CD4-positive, alpha-beta T cell treated with Interleukin-2 at 100 ng/mL for 4 hours (primary cell): ENCODE measurements at places on chromosomes 16 and 17.

DNA sequence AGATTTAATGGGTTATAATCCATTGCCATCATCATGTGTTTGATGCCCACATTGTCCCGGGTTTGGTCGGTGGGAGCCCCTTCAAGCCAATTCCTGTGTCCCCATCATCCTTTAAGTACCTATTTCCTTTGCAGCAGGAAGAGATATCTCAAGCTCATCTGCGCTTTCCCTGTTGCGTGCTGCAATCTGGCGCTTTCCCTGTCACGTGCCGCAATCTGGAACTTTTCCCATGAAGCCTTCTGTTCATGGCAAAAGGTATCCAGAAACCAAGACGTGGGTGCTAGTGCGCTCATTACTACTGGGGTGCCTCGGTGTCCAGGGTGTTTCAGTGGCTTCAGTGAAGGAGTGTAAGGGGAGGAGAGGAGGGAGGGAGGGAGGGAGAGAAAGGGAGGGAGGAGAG is 174.6 kb upstream of the ZNF469 start:
- no peak for DNase-seq

DNA sequence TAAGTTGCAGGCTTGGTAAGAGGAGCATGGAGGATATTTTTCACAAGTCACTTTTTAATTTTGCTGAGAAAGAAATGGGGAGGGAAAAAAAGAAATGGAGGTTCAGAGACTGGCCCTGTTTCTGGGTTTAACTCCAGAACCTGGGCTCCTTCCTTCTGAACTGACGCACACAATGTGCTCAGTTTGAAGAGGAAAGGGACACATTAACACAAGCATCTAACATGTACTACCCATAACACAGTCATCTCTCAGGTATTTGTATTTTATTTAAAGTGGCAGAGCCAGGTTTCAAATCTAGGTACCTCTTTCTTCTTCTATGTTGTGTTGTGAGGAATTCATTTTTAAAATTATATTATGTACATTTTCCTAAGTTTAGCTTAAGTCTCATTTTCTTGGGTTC is 5.3 kb upstream of the TMEM100 start:
- DNase-seq = no peak

DNA sequence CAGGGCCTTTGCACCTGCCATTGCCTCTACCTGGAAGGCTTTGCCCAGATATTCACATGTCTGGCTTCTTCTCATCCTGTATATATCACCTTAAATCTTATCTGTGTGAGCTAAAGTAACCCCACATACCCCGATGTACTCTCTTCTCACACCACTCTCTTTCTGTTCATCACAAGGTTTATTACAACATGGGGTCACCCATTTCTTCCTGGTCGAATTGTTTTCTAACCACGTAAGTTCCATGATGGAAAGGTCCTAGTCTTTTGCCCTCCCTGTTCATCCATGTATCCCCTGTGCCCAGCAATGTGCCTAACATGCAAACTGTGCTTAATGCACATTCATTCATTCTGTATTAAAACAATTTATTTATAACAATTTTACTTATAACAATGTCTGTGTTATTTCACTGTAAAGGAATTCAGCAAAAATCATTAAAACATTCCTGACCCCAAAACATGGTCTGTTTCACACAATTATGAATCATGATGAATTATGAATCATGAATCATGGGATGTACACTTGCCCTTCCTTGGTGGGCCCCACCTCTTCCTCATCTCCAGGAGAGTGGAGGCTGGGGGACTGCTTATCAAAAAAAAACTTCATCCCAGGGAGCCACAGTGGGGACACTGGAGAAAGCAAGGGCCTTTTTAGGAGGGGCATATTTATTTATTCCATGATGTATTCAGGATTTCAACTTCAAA is 336.4 kb downstream of the GRIN2A start:
- DNase-seq = no peak

GRCh38 chr16:54070789-54071343 is 215.7 kb downstream of the IRX3 start:
- DNase-seq = no peak

DNA sequence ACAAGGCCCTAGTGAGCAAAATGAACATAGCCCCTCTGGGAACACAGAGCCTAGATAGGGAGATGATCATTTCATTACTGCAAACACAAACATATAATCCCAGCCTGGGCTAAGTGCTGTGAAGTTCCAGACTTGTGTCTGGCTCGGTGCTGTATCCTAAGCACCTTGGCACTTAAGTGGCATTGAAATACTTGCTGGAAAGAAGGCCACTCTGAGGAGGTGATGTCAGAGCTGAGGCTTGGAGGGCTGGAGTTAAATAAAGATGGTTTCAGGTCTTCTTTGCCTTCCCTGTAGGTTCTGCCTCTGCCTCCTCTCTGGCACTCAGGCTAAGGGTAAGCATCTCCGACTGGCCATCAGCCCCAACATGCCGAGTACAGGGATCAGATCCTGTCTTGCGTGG is 2.4 kb upstream of the CACNA1G start:
- no peak for DNase-seq

GRCh38 chr16:58020628-58021521 is 4.7 kb upstream of the MMP15 start:
- DNase-seq = peak; percentile 74

DNA sequence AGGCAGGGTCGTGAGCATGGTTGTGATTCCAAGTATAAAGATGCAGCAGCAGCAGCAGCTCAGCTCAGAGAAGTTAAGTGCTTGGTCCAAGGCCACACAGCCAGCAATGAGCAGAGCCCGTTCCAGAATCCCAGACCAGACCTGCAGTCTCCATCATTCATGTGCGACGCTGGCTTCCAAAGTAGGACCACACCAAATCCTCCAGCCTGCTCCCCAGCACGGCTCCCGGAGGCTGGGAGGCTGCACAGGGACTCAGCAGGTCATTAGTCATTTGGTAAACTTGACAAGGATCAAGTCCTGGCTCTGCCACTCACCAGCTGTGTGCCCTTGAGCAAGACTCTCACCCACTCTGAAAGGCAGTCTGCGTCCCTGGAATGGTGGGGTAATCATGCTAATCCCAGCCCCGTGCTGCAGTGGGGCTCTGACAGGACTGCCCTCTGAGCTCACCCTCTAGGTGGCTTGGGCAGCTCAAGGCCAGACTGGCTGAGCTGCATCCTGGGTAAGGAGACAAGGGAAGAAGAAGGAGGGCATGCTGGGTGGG is 95.1 kb upstream of the TMEM132E start:
- no peak for DNase-seq

- DNase-seq = no peak
These were observed 81.0 kb upstream of the MYOCD start for GRCh38 chr17:12584727-12585126.

GRCh38 chr16:64172652-64173051 is 949.2 kb downstream of the CDH11 start:
- no peak for DNase-seq

GRCh38 chr17:81397314-81398175 is 2.3 kb downstream of the BAHCC1 start:
- DNase-seq = no peak

- no peak for DNase-seq
These were observed 242.1 kb upstream of the DYNLRB2 start for GRCh38 chr16:80298676-80299075.

GRCh38 chr17:57493171-57493570 is 236.8 kb downstream of the MSI2 start:
- no peak for DNase-seq

DNA sequence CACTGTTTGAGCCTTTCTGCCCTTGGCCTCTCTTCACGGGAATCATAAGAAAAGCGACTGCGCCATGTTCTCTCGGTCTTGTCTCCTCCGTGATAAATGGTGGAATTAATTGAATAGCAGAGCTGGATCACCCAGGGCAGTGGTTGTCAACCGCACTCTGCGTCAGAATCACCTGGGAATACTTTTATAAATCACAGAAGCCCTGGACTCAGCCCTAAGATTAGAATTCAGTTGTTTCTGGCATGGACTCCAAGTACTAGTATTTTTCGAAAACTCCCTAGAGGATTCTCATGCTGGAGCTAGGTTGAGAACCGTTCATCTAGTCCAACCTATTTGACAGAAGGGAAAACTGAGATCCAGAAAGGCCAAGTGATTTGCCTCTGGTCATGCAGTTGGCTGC is 64.1 kb downstream of the SPACA3 start:
- DNase-seq = no peak

GRCh38 chr17:55155856-55156560 is 108.8 kb upstream of the HLF start:
- no peak for DNase-seq

GRCh38 chr17:44191369-44191768 is 4.6 kb downstream of the TMUB2 start:
- DNase-seq = no peak

DNA sequence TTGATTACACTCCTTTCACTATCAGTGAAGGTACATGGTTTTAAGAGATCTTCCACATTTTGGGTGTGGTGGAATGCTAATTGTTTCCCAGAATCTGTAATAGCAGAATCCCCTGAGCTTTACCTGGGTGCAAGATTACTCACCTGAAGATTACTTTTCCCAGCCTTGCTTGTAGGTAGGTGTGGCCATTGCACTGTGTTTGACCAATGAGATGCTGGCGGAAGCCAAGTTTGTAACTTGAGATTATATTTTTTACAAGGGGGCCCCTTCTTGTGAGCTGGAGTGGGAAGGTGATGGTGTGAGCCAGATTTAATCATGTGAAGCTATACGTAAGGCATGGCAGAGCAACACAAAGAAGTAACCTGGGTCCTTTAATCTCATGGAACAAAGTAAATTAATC is 294.3 kb downstream of the TOX3 start:
- no peak for DNase-seq
